Foreskin fibroblast (primary cell): ENCODE measurements at places on chromosomes 4 and X.

- no peak for DNase-seq
Measured at GRCh38 chrX:150037041-150037440, 98.8 kb upstream of the EOLA2 start.

GRCh38 chr4:47721892-47722575 is 115.8 kb downstream of the CORIN start:
- peak; percentile 64 for DNase-seq

DNA sequence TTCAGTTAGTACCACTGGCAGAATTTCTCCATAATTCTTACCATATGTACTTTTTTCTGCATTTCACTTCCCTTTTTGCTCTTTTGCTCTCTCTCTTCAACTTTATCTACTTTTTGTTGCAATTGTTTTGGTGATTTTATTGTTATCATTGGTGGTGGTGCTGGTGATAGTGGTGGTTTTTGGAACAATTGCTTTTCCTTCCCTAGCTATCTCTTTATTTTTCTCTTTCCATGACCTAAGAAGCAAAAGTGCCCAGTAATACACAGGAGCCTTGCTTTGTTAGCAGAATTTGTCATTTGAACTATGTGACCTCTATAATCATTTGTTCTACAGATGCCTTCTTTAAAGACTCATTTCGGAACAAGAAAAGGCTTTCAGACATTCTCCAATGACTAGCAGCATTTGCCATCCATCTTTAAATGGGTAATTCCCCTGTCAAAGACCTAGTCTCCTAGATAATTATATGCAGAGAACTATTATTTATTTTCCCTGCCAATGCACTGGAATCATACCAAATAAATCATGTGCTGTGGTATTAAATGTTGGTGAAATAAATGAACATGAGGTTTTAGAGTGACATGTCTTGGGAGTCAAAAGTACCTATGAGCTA is 154.5 kb downstream of the GASK1B start:
- DNase-seq = peak; percentile 67

GRCh38 chr4:1411436-1412375 is 5.5 kb upstream of the NKX1-1 start:
- DNase-seq = no peak

DNA sequence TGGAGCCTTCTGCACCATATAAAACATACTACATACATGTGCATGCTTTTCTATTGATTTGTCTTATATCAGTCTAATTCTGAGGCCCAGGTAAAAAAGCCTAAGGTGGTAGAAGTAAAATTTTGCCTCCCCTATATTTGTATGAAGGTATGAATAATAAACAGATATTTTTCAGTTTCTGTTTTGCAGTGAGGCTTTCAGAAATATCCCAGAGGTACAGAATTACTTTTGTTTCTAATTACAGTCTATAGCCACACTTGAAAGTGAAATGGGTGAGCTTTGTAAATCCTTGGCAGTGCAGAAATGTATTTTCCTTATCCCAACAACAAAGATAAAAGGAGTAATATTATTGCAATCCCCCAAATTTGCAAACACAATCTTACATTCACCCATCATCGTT is 59.5 kb downstream of the DDX60 start:
- no peak for DNase-seq
